ENCODE measurements at places on chromosomes 2 and 18.

GRCh38 chr2:25098670-25099486 is 57.0 kb downstream of the EFR3B start:
- no peak for DNase-seq

GRCh38 chr2:36530178-36530982 is 67.6 kb downstream of the FEZ2 start:
- no peak for DNase-seq

DNA sequence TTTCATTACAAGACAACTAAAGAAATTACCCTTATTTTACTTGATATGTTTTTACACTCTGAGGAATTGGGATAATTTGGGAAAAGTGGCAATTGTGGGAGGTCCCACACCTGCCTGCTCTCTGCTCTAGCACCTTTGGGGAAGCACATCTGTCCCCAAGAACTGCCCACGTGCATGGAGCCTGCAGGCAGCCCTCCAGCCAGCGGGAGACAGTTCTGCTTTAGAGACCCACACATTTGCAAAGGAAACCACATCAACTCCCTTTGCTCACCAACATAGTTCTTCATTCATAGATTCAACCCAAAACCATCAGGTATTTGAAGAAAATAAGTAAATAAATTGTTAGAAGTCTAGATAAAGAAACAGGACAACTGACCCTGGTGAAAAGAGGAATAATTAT is 239.9 kb upstream of the ID2 start:
- no peak for DNase-seq

GRCh38 chr2:185208261-185208660 is 530.3 kb upstream of the FSIP2 start:
- no peak for DNase-seq

DNA sequence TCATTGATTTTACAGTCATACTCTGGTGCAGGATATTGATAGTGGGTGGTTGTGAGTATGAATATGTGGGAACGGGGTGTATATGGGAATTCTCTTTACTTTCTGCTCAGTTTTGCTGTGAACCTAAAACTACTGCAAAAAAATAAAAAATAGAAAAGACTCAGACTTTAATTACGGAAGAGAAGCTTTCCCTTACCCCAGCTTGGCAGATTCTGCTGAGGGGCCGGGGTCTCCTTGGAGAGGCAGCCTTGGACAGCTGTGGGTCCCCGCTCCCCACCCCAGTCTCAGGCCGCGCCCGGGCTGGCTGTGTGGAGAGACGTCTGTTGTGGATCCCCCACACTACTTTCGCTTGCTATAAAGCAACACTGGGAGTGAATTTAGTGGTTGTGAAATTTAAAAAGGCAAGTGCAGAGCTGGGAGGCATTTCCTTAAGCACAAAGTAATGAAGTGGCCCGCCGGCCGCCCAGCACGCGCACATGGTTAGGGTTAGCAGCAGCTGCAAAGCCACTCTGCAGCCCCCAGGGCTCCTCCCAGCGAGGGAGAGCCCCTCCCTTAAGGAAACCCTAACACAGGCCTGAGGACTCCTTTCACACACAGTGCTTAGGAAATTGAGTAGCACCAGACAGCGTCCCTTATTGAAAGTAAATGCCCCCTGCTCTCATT is 102.4 kb downstream of the DDX1 start:
- no peak for DNase-seq

DNA sequence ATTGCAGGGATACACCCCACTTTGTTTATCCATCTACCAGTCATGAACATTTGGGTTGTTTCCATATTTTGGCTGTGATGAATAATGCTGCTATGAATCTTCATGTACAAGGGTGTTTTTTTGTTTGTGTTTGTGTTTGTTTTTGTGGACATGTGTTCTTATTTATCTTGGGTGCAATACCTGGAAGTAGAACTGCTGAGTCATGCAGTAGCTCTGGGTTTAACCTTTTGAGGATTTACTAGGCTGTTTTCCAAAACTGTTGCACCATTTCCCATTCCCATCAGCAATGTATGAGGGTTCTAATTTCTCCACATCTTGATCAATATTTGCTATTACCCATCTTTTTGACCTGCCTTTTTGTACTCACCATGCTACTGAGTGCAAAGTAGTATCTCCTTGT is 140.0 kb upstream of the CYP1B1 start:
- DNase-seq: no peak

- no peak for DNase-seq
Measured at GRCh38 chr2:165192729-165193128, 11.1 kb downstream of the SCN3A start.
